ENCODE measurements at places on chromosomes 3 and 15. TPM values are rescaled to one million over a fixed set of nuclear protein-coding genes. Genes with fewer than 3 reads are reported as not detected.
A peak's percentile ranks its signal among the peaks of the same experiment; 100 is the strongest.

DNA sequence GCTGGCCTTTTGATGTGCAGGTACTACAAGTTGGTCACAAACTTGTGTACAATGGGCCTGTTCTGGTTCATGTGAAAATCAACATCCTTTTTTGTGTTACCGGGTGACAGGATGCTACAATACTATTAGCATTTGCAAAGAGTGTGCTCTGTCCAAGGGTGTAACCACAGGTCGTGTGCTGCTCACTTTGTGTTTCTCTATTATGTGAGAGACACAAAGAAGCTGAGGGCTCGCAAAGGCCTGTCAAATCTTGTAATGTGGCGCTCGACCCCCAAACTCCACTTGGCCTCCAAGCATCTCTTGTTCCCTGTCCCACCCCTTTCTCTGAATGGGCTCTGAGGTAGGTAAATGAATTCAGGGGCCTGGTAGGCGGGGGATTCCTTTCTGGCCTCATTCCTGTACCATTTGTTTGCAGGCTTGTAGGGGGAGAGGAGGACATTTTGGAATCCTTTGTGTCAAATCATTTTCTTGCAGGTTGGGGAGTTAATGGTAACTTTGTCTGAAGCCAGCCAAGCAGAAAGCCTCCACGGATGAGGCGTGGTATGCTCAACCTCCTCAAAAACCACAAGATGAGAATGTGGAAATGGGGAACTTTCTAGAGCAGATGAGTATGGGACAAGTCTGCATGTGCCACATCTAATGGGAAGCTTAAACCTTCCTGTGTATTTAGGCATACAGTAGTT is 109.1 kb downstream of the OPA1 start:
- no peaks in the 10 kb centered on the region for H3K4me1 ChIP-seq
- H3K36me3 ChIP-seq = no peaks in the 10 kb centered on the region
- DNase-seq = no peak
- H3K27ac ChIP-seq = no peak overlapping the region
- no peaks in the 10 kb centered on the region for H3K27me3 ChIP-seq

DNA sequence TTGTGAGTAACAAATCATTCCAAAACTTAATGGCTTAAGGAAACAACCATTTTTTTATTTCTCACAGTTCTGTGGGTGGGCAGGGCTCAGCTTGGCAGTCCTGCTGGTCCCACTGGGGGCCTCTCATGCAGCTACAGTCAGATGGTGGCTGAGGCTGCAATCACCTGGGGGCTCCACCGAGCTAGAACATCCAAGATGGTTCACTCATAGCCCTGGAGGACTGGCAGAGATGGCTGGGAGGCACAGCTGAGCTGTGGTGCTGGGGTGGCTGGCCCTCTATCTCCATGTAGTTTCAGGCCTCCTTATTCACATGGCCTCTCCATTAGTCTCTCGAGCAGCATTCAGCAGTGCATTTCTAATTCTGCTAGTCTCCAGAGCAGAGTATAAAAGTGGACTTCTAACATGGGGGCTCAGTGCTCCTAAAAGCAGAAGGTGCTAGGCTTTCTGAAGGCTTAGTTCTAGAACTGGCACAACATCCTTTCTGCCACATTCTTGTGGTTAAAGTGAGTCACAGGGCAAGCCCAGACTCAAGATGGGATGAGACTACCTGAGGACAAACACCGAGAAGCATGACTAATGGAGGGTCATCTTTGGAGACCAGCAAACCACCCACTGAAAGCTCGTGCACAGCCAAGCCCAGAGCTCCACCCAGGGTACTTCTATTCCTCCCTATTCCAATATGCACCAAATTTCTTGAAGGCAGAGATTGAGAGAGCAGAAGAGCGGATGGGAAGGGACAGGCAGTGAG is 6.3 kb downstream of the CAV3 start:
- H3K4me3 ChIP-seq = no peak overlapping the region
- DNase-seq = no peak
- H3K4me1 ChIP-seq = no peaks in the 10 kb centered on the region
- no peaks in the 10 kb centered on the region for H3K27me3 ChIP-seq

The SCG3 gene
- total RNA-seq = not detected

The KLHL6 gene
- total RNA-seq = 0.59 TPM

DNA sequence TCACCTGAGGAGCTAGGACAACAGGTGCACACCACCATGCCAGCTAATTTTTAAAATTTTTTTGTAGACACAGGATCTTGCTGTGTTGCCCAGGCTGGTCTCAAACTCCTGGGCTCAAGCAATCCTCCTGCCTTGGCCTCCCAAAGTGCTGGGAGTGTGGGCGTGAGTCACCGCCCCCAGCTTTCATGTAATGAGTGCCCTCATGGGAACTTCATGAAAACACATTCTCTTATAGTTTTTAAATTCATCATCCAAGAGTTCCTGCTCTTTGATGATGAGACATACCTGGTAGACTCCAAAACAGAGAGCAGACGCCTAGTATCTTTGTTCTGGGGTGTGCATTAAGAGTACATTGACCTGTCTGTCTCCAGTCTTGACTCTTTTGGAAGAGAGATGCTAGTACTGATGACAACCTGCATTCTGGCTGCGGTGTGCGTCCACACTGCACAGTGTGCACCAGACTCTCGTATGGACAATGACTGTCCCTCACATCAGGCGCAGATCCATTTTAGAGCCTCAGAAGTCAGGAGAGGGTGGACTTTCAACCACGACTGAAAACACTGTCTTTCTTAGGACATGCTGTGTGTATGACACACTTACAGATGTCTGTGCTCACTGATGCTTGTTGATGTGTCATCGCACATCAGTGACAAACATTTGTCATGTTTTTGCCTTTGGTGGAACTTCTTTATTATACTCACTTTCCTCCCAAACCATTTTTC is 2.0 kb downstream of the NRROS start:
- H3K36me3 ChIP-seq = no peaks in the 10 kb centered on the region
- DNase-seq = no peak
- H3K4me3 ChIP-seq = peak overlapping the region; percentile 51
- peaks cover 9% of the 10 kb centered on the region for H3K4me1 ChIP-seq
- H3K27me3 ChIP-seq = no peaks in the 10 kb centered on the region
- H3K27ac ChIP-seq = no peak overlapping the region

- no peak for DNase-seq
- no peaks in the 10 kb centered on the region for H3K36me3 ChIP-seq
- H3K4me1 ChIP-seq = no peaks in the 10 kb centered on the region
- no peaks in the 10 kb centered on the region for H3K27me3 ChIP-seq
Measured at GRCh38 chr3:197841789-197842188, 50.7 kb downstream of the LRCH3 start.

GRCh38 chr3:153041181-153041580 is 120.8 kb upstream of the RAP2B start:
- no peaks in the 10 kb centered on the region for H3K4me1 ChIP-seq
- no peak overlapping the region for H3K27ac ChIP-seq
- no peaks in the 10 kb centered on the region for H3K27me3 ChIP-seq

DNA sequence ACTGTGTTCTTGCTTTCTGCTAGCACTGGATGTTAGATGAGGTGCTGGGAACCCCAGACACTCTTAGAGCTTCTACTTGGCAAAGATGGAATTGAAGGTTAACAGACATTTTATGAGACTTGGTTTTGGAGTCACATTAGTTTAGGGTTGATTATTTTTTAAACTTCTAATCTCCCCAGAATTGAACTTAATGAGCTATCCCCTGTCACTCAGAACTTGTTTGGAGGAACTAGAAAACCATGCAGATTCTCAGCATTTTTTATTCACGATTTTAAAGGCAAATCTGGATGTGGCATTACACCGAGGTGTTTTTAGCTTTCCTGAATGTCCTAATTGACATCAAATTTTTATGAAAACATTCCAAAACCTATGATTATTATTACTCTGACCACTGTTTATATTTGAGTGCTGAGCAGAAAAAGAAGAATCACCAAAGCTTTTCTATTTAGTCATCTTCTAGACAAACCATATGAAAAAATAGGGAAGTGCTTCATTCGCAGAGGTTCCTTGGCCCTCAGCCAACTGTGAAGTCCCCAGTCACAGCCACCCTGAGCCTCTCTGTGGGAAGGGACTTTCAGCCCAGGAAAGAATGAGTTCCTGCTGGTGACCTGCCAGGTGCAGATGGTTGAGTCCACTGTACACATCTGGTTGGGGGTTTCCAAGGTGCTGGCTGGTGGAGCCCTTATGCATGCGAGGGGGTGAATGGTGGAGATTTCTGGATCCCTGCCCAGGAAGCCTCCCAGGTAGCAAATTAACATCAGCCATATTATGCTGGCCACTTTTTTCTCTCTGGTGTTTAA is 196.0 kb upstream of the TOPAZ1 start:
- H3K27ac ChIP-seq = no peak overlapping the region
- no peaks in the 10 kb centered on the region for H3K36me3 ChIP-seq
- no peaks in the 10 kb centered on the region for H3K4me1 ChIP-seq

GRCh38 chr15:76172782-76173181 is 113.0 kb downstream of the TMEM266 start:
- no peak overlapping the region for H3K27ac ChIP-seq
- H3K4me1 ChIP-seq = no peaks in the 10 kb centered on the region
- H3K4me3 ChIP-seq = no peak overlapping the region
- H3K36me3 ChIP-seq = no peaks in the 10 kb centered on the region
- no peaks in the 10 kb centered on the region for H3K27me3 ChIP-seq

Data from right lobe of liver (tissue), 6 donors.